NCI-H748 treated with DMSO at 0.1 percent for 48 hours (cell line): ENCODE measurements at places on chromosomes 4 and X.

- no peak for DNase-seq
Measured at GRCh38 chr4:80097400-80098177, 24.6 kb upstream of the ANTXR2 start.

GRCh38 chr4:2357821-2358745, 60.4 kb downstream of the ZFYVE28 start:
- no peak for DNase-seq

DNA sequence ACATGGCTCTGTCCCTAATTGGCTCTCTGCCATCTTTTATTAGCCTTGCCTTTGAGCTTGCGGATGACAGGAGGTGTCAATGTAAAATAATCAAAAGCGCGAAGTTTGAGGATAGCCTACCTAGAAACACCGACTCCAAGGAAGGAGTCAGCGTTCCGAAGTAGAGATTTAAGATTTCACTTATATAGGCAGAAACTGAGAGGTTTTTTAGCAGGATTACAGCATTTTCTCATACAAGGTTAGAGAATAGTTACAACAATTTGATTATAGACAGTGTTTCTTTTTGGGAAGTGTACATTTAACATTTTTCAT, 499 bp upstream of the NFXL1 start:
- DNase-seq = no peak

DNA sequence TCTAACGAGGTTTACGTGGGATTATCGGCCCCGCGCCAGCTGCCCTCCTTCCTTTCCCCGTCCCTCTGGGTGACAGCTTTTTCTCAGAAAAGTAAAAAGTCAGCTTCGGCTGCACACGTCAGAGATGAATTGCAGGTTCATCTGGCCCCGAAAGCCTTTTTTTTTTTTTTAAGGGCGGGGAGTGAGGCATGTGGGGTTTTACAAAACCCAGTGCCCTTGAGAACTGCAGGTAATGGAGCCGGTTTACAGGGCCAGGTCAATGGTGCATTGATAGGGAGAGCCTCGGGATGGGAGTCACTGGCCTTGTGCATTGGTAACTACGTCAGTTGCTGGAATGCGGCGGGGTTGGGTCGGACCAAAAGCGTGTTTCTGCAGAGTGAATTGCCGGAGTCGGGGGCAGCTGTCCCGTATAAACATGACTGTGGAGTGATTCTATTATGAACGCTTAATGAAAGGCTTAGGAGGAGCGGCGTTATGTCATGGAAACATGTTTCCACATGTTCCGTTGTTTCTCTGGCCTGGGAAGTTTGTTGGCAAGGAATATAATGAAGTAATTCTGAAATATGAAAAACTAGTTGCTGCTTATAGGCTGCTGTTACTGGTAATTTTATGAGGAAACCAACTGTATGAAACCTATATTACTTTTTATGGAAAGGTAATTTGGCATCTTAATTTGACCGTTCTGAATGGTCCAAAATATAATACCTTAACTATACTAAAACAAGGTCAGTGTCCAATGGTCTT, 1.1 kb downstream of the HSPA4L start:
- peak; percentile 11 for DNase-seq
